ENCODE measurements at places on chromosomes 4 and X.

GRCh38 chrX:2577844-2578466 lies 77.2 kb upstream of the DHRSX start:
- DNase-seq: no peak

GRCh38 chr4:184503869-184504300 lies 29.5 kb upstream of the IRF2 start:
- DNase-seq: no peak

DNA sequence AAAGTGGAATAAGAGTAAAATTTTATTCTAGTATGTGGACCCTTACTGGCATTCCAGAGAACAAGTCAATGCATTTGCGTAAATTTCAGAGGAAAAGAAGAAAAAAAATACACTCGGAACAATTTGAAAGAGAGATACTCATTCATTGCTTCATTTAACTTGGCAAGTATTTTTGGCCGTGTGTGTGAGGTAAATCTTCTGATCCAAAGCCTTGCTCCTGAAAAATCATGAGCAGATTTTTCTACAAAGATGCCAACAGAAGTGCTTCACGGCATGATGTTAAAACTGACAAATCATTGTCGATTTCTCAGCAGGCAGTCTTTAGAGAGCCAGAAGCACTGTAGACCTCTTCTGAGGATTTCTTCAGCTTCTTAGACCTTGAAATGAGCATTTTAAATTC lies 194.0 kb downstream of the COX18 start:
- DNase-seq: no peak

DNA sequence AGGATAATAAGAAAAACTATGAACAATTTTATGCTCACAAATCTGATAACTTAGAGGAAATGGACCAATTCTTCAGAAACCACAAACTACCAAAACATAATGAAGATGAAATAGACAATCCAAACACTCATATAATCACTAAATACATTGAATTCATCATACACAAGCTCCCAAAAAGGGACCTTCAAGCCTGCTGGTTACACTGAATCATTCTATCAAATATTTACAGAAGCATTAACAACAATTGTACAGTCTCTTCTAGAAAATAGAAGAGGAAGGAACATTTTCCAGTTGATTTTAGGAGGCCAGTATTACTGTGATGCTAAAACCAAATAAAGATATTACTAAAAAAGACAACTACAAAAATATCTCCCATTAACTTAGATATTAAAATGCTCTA lies 88.3 kb downstream of the IL15 start:
- no peak for DNase-seq

GRCh38 chr4:43690116-43690515 lies 758.5 kb downstream of the KCTD8 start:
- no peak for DNase-seq

DNA sequence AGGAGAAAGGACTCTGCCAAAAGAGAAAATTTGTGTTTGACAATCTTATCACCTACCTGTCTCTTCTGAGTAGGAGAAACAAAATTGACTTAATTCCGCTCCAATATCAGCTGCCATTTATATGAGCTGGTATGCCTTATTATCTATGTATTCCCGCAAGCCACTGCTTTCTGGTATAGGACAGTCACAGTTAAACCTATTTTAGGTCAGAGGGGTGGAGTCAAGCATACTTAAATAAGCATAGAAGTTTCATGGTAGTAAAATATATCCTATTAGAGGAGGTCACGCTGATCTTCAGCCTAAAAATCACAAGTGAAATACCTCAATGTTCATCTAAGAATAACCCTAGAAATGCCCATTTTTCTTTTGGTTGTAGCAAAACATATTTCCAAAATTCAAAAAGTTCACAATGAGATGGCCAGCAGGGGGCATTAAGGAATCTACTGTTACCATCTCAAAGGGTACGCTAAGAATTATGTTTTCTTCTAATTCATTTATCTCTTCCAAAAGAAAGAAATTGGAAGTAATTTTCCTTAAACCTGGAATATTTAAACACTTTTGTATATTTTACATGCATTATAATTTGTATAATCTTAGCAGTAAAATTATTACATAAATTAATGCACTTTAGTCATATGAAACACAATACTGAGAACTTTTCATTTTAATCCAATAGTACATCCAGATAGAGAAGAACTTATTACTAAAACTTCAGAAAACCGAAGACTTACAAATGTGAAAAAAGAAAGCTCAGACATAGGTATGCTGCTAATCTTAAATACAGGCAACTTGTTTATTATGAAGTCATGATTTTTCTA lies 10.5 kb downstream of the PPAT start:
- DNase-seq: peak; percentile 27

All from CD4-positive, alpha-beta T cell (primary cell).